ENCODE measurements at places on chromosomes 16 and 17.

DNA sequence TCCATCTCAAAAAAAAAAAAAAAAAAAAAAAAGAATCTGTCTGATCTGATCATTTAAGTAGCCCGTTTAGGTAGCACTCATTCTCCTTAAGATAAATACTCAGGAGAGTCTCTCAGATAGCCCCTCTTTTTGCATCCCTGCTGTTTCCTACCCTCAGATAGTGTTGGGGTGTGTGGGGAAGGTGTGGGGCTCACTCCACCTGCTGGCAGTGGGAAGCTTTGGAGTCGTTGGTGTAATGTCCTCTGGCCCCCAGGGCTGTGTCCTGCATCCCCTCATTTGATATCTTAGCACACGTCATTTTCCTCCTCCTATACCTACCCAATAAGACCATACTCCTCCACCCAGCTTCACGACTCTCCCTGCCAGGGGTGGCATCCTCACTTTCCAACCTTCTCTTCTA is 20.5 kb upstream of the MYH10 start:
- no peak for DNase-seq

DNA sequence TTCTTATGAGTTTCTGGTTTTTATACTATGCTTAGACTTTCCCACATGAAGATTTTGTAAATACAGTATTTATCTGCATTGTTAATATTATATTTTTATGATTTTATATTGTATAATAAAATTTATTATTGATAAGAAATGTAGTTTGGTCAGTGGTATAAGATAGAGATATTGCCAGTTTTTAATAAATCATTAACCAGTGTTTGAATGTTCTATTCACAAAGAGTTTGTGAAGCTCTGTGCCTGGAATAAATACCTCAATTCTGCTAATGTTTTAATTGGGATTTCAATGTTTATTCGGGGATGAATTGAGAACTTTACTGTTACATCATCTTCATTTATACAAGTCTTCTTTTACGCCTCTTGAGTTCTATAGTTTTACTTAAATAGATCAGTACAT is 16.9 kb downstream of the COX10 start:
- no peak for DNase-seq

GRCh38 chr16:4859190-4859899 is 12.1 kb downstream of the UBN1 start:
- DNase-seq, result no peak

DNA sequence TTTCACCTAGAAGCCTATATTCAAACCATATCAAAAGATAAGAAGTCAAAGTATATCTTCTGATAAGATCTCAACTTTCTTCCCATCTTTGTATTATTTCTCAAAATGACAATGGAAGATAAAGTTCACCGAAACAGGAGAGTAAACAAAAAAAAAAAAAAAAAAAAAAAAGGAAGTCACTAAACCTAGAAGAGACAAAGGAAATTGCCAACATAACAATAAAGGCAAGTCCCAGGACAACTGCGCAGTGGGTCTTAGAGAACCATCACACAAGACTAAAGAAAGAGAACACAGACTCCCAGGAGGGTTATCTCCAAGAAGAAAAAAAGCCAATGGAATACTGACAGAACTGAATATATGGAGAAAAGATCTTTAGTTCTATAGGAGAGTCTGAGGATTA is 65.7 kb downstream of the SMURF2 start:
- no peak for DNase-seq

- no peak for DNase-seq
Observed at GRCh38 chr17:6684881-6685767, 28.0 kb downstream of the SLC13A5 start.

GRCh38 chr17:39709998-39710964 is 10.4 kb downstream of the ERBB2 start:
- DNase-seq, result no peak

DNA sequence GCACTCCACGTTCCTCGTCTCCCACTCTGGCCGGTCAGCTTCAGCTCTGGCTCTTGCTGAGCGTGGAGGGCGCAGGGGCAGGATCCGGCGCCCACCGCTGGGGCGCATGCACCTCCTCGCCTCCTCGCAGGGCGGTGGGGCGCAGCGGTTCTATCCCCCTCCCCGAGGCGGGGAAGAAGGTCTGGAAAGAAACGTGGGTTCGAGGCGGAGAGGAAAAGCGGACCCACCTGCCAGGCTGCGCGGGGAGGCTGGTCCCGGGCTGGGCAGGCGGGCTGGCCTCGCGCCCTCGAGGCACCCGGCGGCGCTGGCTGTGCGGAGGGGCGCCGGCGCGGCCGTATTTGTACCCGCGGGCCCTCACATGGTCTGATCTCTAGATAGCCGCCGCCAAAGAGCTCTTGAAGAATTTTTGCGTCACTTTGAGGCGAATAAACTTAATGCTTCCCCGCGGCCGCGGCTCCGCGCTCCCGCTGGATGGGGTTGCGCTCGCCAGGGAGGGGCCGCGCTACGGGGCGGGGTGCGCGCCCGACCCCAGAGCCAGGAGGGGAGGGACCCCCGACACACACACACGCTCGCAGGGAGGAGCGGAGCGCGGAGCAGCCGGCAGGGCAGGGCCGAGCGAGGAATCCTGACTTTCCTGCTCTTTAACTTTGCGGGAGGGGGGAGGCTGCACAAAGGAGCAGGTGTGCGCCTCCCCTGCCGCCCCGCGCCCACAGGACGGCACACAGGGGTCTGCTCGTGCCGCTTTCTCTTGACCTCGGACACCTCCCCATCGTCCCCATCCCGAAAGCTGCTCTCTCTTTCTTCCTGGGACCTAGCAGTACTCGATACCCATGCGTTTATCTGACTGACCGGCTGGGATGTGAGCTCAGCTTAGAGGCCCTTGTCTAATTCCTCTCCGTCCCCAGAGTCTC is at the start of gene SLC6A4:
SLC6A4 (minus strand) TSS at position 312 of the 911 bp plus-strand sequence. CDS start 13,739 bp downstream, outside the sequence.
- peak; percentile 72 for DNase-seq

GRCh38 chr17:4584917-4585637 is 748 bp downstream of the SMTNL2 start:
- peak; percentile 36 for DNase-seq

- DNase-seq, result no peak
Observed at GRCh38 chr17:66542129-66542966, 239.9 kb downstream of the PRKCA start.

GRCh38 chr17:62062944-62063343 is 2.1 kb downstream of the MED13 start:
- no peak for DNase-seq

DNA sequence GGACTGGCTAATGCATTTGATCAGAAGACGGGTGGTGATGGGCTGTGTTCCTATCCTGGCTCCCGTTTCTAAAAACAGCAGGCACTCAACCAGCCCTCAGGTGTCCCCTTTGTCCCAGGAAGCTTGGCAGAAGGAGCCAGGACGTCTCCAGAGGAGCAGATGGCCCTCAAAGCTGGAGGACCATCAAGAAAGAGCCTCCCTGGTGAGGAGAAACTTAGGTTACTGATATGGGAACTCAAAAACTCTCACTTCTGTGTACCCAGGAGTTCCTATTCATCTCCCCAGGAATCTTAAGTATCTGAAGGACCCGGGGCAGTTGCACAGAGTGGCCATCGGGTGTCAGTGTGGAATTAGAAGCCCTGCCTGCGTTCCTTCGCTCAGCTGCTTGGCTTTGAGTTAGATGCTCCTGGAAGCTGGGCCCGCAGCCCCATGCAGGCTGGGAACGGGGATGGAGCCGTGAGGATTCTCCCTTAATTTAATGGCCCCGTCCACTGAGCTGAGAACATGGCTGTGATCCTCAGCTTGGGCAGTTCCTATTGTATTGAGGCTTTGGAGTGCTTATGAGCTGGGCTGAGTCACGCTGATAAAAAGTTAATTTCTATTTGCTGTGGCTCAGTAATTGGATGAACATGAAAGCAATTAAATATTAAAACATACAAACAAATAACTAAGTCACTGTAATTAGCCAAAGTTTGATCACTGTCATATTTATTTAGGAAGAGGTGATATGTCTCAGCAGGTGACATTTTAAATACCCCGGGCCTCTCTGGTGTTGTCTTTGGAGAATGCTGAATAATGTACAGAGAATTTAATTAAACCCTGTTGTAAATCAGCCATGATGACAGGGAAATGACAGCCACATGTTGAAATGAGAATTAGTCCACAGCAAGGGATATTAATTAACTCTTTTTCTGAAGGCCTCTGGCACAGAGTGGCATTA is 402.1 kb downstream of the SEC14L1 start:
- peak; percentile 96 for DNase-seq

- DNase-seq, result no peak
Observed at GRCh38 chr17:29911641-29912177, 18.3 kb downstream of the SSH2 start.

- DNase-seq, result no peak
Observed at GRCh38 chr17:82324566-82325285, 7.3 kb upstream of the CD7 start.

DNA sequence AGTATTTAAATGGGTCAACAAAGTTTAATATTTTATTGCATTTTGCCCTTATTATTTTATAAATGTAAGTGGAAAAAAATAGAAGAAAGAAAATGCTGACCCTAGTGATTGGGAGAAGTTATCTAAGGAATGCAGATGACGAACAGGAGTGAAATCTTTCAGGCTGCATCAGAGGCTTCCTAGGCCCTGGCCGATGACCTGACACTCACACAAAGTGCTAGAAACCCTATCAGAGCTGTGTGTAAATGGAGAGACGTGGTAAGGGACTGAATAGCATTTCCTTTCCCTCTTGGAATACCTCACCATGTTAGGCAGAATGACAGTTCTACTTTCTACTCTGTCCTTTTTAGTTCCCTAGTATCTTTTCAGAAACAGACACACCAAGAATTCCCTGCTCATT is 44.9 kb upstream of the CNEP1R1 start:
- no peak for DNase-seq

GRCh38 chr17:18185832-18186626 is 2.4 kb downstream of the ALKBH5 start:
- no peak for DNase-seq

- DNase-seq, result no peak
Observed at GRCh38 chr16:10282367-10282766, 100.1 kb upstream of the GRIN2A start.

DNA sequence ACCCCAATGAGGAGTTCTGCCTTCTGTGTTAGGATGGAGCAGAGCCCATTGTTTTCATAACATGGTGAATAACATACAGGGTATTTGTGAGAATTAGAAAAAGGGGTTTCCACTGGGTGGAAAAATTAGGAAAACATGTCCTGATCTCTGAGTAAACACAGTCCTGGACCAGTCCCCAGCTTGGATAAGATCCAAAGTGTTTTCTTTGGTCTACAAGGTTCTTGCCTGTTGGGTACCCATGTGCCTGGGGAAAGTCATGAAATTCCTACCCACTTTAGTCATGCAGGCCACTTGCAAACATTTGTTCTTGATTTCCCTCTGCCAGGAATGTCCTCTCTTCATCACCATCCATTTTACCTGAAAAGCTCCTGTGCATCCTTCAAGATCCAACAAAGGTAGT is 164.8 kb upstream of the DYNLRB2 start:
- no peak for DNase-seq

GRCh38 chr17:46894476-46895151 is 28.3 kb upstream of the GOSR2 start:
- DNase-seq, result peak; percentile 39

DNA sequence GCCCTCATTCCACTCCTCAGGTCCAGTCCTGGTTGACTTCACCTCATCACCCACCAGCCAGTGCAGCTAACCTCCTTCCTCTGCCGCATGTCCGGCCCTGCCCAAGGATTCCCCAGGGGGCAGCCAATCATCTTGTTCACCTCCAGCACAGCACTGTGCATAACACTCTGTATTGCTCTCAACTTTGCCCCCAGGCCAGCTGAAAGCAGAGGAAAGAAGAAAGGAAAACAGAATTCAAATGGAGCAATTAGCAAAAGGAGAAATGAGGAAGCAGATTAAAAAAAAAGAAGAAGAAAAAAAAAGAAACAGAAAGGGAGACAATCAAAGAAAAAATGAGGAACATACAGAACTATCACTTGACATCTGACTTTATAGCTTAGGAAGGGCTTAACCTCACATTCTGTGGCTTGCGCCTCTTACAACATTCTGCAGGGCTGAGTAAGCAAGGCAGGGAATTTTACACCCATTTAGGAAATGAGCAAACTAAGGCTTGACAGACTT is 26.1 kb downstream of the GAS7 start:
- no peak for DNase-seq

GRCh38 chr16:35506018-35506897 is 2046.8 kb downstream of the TP53TG3F start:
- no peak for DNase-seq

GRCh38 chr17:33366960-33367359 is 73.9 kb upstream of the ASIC2 start:
- DNase-seq, result peak; percentile 7

GRCh38 chr17:81126281-81127132 is 38.8 kb upstream of the PVALEF start:
- no peak for DNase-seq

GRCh38 chr17:70078549-70078948 is 3.5 kb downstream of the KCNJ16 start:
- DNase-seq, result no peak

DNA sequence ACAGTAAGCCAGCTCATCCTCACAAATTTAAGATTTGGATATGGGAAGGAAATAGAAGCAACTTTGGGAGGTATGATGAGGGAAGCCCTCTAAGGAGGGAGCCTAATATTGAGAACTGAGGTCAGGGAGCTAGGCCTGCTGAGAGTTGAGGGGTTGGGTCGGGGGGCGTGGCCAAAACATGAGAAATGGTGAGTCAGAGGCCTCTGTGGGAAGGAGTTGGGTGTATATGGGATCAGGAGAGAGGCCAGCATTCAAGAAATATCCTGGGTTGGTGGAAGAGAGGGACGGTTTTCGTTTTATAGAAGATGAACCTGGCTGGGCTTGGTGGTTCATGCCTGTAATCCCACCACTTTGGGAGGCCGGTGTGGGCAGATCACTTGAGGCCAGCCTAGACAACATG is 48.4 kb downstream of the CLEC16A start:
- DNase-seq, result no peak

DNA sequence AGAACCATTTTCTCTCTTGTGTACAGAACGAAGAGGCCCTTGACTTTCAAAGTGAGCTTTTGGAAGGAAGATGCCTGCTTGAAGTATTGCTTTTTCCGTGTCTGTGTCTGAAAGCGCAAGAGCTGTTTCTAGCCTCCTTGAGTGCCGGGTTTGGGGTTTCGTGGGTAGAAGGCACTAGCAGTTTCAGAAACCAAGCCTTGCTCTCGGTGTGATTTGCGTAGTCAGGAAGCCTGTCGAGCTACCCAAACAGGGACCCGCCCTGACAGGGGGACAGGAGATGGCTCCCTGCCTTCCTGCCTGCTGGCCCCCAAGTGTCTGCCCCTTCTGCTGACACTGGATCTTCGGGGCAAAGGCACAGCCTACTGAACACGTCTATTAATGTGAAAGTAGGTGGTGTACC is 322.0 kb downstream of the MAF start:
- DNase-seq, result no peak

- no peak for DNase-seq
Observed at GRCh38 chr16:3904875-3905274, 24.4 kb upstream of the CREBBP start.

- peak; percentile 87 for DNase-seq
Observed at GRCh38 chr17:47789611-47790561, 31.7 kb downstream of the OSBPL7 start.

GRCh38 chr16:70417661-70418060 is 21.2 kb downstream of the ST3GAL2 start:
- no peak for DNase-seq

- DNase-seq, result no peak
Observed at GRCh38 chr17:67469208-67469980, 92.3 kb downstream of the PITPNC1 start.
